ENCODE measurements at places on chromosomes 2 and 18.

GRCh38 chr2:108316461-108317258 is 28.0 kb downstream of the SULT1C2 start:
- peak; percentile 45 for DNase-seq

GRCh38 chr2:84234103-84234502 is 225.0 kb downstream of the SUCLG1 start:
- DNase-seq: no peak

DNA sequence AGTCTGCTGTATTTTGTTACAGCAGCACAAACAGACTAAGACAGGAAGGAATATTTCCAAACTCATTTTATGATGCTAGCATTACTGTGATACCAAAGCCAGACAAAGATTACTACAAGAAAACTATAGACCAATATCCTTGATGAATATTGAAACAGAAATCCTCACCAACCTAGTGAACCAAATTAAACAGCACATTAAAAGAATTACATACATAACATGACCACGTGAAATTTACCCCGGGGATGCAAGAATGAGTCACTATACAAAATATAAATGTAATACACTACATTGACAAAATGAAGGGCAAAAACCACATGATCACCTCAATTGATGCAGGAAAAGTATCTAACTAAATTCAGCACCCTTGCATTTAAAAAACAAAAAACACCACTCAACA is 112.6 kb downstream of the CHN1 start:
- DNase-seq: no peak

- DNase-seq: peak; percentile 30
Measured at GRCh38 chr2:231482806-231483391, 18.6 kb upstream of the NCL start.

- peak; percentile 81 for DNase-seq
Measured at GRCh38 chr2:36597532-36598377, at the start of gene FEZ2. FEZ2 (minus strand) TSS chr2:36598168; CDS start chr2:36598142, 26 bp downstream.

GRCh38 chr18:45820106-45820745 is 5.2 kb upstream of the SIGLEC15 start:
- no peak for DNase-seq

- peak; percentile 17 for DNase-seq
Measured at GRCh38 chr2:24076849-24077534, 866 bp upstream of the SF3B6 start.

- no peak for DNase-seq
Measured at GRCh38 chr2:138724729-138725459, 55.3 kb downstream of the NXPH2 start.

DNA sequence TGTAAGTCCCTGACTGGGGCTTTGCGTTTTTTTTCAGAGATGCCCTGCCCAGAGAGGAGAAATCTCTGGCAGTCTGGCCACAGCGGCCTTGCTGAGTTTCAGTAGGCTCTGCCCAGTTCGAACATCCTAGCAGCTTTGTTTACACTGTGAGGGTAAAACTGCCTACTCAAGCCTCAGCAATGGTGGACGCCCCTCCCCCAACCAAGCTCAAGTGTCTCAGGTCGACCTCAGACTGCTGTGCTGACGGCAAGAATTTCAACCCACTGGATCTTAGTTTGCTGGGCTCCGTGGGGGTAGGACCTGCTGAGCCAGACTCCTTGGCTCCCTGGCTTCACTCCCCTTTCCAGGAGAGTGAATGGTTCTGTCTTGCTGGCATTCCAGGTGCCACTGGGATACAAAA is 31.7 kb downstream of the L3MBTL4 start:
- no peak for DNase-seq

GRCh38 chr18:62164855-62165487 is 21.9 kb downstream of the PIGN start:
- no peak for DNase-seq

- no peak for DNase-seq
Measured at GRCh38 chr2:136112317-136113208, 5.4 kb downstream of the CXCR4 start.

GRCh38 chr2:190205657-190206056 is 114.0 kb downstream of the HIBCH start:
- no peak for DNase-seq

DNA sequence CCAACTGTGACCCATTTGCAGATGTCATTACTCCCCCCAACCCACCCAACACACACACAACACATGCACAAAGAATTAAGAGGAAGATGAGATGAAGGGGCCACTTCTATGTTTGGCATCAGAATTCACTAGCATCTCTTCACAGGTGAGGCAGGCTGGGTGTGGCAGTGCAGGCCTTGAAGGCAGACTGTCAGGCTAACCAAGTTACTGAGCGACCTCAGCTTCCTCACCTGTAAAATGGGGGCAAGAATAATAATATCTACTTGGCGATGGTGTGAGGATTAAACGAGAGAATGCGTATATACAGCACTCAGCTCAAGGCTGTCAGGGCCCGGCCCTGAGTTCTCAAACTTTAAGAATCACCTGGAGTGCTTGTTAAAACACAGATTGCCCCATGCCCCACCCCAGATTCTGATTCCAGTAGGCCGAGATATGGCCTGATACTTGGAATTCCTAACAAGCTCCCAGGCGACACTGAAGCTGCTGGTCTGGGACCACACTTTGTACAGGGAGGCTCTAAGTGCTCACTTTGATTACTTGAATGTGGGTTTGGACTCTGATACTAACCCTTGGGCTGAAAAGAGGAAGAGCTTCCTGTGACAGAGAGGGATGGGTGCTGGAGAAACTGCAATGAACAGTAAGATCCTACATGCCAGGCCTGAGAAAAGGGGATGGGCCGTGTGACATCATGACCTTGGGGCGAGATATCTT is 1.1 kb downstream of the ACTG2 start:
- no peak for DNase-seq

All from LoVo (cell line).